Thyroid gland (tissue), 4 donors: ENCODE measurements at places on chromosomes 2 and 18. TPM values are rescaled to one million over a fixed set of nuclear protein-coding genes. Genes with fewer than 3 reads are reported as not detected.

Gene C1D
- 40.7 TPM for total RNA-seq

Gene NCKAP5
- total RNA-seq, result 0.93 TPM

Gene ARHGAP15
- total RNA-seq, result 9.8 TPM

Gene KLHL14
- 27.1 TPM for total RNA-seq

Gene ELOA2
- total RNA-seq, result not detected

Gene ITPRIPL1
- total RNA-seq, result 0.75 TPM
